ENCODE measurements at places on chromosomes 16 and 17.
A peak's percentile ranks its signal among the peaks of the same experiment; 100 is the strongest.

GRCh38 chr17:69358688-69359596 lies 32.0 kb upstream of the ABCA5 start:
- peak; percentile 13 for DNase-seq

DNA sequence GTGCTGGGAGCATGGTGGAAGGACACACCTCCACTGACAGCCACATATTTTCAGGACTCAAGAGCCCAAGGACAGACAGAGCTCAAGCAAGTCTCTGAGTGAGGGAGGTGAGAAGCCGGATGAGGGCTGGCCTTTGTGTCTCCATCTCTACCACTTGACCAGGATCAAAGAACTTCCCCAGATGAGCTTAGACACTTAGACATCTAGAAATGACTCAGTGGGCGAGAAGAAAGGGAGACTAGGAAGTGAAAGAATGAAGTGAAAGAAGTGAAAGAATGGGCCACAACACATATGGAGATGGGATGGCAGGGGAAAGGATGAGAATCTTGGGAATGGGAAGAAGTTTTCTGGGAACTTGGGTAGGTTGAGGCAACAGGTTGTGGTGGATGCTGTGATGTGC lies 274.9 kb upstream of the CCL2 start:
- DNase-seq = no peak

- DNase-seq = no peak
Measured at GRCh38 chr17:45223539-45224528, 2.1 kb downstream of the FMNL1 start.

DNA sequence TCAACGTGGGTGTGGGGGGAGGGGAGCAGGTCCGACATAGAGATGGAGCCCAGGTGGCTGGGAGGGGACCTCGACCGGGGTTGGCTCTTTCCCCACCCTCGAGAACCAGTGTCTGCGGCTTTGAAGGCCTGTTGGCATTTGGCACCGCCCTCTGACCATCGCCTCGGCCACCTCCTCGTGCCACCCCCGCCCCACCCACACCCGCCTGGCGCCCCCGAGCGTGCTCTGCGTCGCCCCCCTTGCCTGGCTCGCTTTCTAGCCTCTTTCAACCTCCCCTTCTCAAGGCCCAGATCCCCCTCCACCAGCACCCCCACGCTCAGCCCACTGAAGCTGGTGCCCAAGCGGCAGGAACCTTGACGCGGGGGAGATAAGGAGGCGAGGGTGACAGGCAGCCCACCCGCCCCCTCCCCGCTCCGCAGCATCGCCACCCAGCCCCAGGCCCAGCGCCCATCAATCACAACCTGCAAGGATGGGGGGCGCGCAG lies 619 bp downstream of the CACNB1 start:
- DNase-seq = peak; percentile 76

- no peak for DNase-seq
Measured at GRCh38 chr17:82049521-82049971, 2.1 kb downstream of the RFNG start.

DNA sequence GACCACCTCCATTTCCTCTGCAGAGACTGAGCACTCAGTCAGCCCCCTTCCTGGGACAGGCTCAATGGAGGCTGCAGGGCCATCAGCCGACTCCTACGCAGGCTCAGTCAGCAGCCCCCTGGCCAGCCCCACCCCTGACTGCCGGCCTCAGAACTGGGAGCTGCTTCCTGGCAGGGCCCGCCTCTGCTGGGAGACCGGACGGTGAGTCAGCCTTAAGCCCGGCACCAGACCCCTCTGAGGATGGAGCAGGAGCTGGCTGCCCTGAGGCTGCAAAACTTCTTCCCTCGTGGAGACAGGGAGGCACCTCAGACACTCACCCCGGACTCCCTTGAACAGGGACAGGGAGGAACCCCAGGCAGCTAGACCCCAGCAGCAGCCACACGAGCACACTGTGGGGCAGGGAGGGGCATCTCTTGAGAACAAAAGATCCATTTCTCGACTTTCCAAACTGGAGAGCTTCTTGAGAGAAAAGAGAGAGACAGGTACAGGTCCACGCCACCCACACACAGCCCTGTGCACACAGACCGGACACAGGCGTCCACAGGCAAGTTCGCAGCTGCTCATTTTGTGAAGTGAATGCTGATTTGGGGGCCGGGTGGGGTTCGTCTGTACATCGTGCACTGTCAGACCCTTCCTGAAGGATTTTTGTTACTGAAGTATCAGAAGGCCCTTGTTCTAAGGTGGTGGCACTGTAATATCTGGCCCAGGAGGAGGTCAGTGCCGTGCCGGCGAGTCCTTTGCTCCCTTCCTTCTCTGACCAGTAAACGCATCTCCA lies 1.3 kb upstream of the TUBB3 start:
- DNase-seq = peak; percentile 84

- peak; percentile 34 for DNase-seq
Measured at GRCh38 chr17:30831257-30831656, 509 bp upstream of the ATAD5 start.

DNA sequence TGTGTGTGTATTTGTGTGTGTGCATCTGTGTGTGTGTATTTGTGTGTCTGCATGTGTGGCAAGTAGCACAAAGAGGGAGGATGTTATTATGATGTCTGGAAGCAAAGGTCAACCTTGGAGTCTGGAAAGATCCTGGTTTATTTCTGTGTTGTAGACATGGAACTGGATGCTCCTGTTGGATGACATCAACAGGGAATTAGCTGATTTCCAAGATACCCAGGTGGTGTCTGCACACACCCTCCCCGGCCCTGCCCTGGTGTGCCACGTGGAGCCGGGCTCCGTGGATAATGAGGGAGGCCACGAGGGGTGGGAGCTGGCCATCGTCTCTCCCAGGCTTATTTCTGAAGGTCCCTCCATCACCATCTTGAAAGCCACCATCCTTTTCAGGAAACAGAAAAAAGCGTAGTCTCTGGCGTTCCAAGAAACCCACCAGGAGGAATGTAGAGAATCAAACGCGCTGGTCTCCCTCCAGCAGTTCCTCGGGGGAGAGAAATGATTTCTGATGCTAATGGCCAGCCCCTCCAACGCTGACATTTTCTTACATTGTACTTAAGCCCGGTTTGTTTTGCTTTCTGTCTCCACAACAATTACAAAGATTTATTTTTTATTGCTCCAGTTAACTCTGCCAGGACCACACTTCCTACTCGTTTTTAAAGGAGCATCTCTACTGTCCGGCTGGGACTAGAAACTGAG lies 93.3 kb downstream of the FOXL1 start:
- peak; percentile 91 for DNase-seq

DNA sequence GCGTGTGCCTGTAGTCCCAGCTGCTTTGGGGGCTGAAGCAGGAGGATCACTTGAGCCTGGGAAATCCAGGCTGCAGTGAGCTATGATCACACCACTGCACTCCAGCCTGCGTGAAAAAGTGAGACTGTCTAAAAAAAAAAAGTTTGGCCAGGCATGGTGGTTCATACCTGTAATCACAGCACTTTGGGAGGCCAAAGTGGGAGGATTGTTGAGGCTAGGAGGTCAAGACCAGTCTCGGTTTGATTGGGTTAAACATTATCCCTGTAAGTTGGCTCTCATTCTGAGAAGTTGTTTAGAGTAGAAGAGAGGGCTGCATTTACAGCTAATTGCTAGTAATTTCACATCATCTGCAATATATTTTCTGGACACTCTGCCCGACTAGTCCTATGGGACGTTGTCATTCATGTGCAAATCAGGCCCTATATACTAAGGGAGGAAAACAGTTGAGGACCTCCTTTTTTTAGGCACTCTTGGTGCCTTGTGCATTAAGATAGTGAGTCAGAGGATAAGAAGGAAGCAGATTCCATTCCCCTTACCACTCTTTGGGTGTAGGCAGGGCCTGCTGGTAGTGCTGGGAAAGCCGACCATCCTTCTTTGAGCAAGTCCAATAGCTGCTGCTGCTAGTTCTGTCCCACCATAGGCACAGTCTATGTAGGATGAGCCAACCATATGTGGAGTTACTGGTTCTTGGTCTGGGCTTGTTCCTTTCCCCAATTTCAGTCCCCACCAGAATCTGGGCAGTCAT lies 18.7 kb downstream of the HMOX2 start:
- DNase-seq = no peak

DNA sequence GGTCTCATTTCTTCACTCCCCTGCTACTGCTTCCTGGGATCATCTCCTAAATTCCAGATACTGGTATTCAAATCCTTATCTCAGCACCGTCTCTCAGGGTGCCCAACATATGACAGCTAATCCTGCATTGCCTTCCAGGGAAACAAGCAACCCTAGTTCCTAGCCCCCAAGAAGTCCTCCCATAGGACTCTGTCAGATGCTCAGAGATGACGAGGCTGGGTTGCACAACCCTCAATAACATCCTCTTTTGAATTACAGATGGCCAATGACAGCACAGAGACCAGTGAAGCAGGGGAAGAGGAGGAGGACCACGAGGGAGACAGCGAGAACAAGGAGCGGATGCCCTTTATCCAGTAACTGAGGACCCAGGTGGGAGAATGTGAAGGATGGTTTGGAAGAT lies 45.0 kb upstream of the CLEC3A start:
- DNase-seq = no peak

DNA sequence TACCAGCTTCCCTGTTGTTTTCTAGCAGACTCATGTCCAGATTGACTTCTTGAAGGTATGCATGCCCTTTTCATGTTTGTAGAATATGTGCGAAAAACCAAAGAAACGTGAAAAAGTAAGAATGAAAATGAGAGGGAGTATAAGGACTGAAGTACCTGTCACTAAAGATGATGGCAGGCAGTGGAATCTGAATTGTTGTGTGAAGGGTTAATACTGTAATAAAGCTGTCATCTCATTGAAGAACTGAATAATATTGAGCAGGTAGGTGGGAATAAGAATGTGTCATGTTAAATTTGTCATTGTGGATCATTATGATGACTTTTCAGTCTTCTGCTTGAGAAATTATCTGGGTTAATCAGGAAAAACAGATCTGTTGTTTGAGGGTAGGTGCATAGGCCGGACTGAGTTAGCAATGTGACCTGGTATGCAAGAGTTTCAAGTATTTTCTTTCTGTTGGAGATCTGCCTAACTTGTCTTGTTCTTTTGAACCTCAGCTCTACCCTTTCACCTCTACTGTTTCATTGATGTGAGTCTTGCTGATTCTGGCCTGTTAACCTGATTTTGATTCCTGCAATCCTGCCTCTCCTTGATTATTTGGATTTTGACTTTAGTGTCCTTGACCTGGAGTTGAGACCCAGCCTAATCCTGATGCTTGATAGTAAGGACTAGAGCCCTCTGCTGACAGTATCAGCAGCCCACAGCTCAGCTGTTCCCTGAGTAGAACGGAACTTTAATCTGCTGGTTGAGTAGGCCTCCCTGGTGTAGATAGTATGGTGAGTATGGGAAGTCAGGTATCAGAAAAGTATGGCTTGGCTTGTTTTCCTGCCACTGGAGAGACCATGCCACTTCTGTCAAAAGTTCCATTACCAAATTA lies 64.6 kb downstream of the MAP2K4 start:
- DNase-seq = no peak

GRCh38 chr16:67807148-67807682 lies 526 bp downstream of the TSNAXIP1 start:
- DNase-seq = no peak

GRCh38 chr17:81230043-81230820 lies 7.5 kb upstream of the CEP131 start:
- DNase-seq = no peak

DNA sequence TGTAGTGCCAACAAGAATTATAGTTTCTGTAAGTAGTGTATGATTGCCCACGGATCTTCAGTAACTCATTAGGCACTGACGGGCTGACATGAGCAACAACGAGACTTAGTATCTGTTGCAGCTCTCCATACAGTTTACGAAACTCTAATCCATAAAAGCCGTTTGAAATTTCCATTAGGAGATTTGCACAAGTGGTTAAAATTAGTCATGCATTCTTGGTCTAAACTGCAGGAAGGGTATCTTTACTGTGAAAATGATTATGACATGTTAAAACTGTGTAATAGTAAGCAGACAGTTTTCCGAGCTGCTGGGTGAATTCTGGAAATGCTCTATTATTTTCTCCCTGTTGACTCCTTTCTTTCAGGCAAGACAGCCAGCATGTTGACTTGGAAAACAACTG lies 605.0 kb downstream of the WWOX start:
- peak; percentile 62 for DNase-seq

GRCh38 chr16:88804173-88804551 lies 573 bp downstream of the CDT1 start:
- DNase-seq = no peak

DNA sequence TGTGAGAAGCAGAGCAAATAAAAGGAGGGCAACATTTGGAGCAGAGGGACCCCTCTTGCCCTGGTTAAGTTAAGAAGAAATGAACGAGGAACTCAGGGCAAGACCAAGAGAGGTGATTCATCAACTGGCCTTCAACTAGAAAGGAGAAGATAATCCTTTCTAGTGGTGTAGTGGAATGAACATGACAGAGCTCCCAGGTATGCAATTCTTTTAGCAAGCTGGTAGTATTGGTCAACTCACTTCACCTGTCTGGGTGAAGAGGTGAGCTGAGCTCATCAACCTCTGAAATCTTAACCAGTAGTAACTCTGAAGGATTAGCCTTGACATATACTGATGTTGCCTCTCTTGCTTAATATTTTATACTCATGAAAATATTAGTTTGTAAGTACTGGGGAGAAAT lies 1024.7 kb upstream of the GOT2 start:
- no peak for DNase-seq

DNA sequence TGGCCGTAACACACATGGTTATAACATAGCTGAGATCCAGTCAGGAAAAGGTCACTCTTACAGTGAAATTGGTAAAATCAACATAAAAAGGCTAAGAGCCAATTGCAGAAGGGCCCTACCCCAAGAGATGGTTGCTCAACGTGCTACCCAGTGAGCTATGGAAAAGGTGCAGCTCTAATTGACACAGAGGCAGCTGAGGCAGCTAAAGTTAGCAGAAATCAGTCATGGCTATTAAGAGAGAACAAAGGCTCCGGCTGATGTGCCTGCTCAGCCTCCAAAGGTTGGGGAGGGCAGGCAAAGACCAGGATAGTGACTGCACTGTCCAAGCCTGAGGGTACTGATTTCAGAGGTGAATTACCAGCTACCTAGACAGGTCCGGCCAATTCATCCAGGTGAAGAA lies 76.5 kb upstream of the ATP2A3 start:
- no peak for DNase-seq

DNA sequence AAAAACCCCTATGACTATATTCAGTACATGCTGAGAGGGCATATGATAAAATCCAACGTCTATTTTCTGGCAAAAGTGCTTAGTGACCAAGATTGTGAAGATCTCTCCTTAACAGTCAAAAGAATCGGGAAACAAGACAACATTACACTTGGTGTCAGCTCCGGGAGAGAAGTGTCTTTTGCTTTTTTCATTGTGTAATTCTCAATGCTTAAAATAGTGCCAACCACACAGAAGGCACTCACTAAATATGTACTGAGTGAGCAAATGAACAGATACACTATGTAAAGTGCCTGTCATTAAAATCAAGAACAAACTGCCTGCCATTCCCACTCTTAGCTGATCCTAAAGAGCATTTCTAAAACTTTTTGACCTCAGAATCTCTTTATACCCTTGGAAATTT lies 34.1 kb downstream of the VPS53 start:
- DNase-seq = peak; percentile 59

Data from muscle of leg (tissue), 16 donors.